Urinary bladder (tissue), 4 donors: ENCODE measurements at places on chromosomes 3 and 15. TPM values are rescaled to one million over a fixed set of nuclear protein-coding genes. Genes with fewer than 3 reads are reported as not detected.

KNG1 gene
- 0.37 TPM for polyA plus RNA-seq

MESP2 gene
- polyA plus RNA-seq = 0.10 TPM

DPPA2 gene
- not detected for polyA plus RNA-seq

SAMD7 gene
- polyA plus RNA-seq = not detected

REC114 gene
- not detected for polyA plus RNA-seq

DPP8 gene
- 23.7 TPM for polyA plus RNA-seq

APBA2 gene
- 4.2 TPM for polyA plus RNA-seq

CMC1 gene
- polyA plus RNA-seq = 34.3 TPM

NEIL1 gene
- polyA plus RNA-seq = 21.3 TPM

SLC38A3 gene
- 0.14 TPM for polyA plus RNA-seq

MRPS11 gene
- 38.7 TPM for polyA plus RNA-seq

SCAANT1 gene
- polyA plus RNA-seq = not detected

ULK3 gene
- 25.1 TPM for polyA plus RNA-seq

ANO10 gene
- 25.1 TPM for polyA plus RNA-seq

LARP6 gene
- polyA plus RNA-seq = 16.7 TPM

PCSK6 gene
- polyA plus RNA-seq = 2.5 TPM

TIPARP gene
- 26.9 TPM for polyA plus RNA-seq

ZNF770 gene
- polyA plus RNA-seq = 17.3 TPM

TIGIT gene
- 0.18 TPM for polyA plus RNA-seq

C3orf85 gene
- polyA plus RNA-seq = not detected

CTXN2 gene
- 0.06 TPM for polyA plus RNA-seq

CFAP91 gene
- 1.4 TPM for polyA plus RNA-seq

LRRC15 gene
- 0.08 TPM for polyA plus RNA-seq

SLC22A13 gene
- not detected for polyA plus RNA-seq

DNAH12 gene
- polyA plus RNA-seq = 0.01 TPM

ARHGAP31 gene
- polyA plus RNA-seq = 10.3 TPM

RAB27A gene
- 30.8 TPM for polyA plus RNA-seq

SMCO1 gene
- not detected for polyA plus RNA-seq

C3orf20 gene
- polyA plus RNA-seq = not detected

GCNT3 gene
- 0.04 TPM for polyA plus RNA-seq

P2RY14 gene
- 4.7 TPM for polyA plus RNA-seq

CAV3 gene
- 0.19 TPM for polyA plus RNA-seq

YEATS2 gene
- polyA plus RNA-seq = 13.4 TPM

EFCAB12 gene
- 0.10 TPM for polyA plus RNA-seq

COL6A5 gene
- polyA plus RNA-seq = 5.0 TPM

ZIC4 gene
- polyA plus RNA-seq = not detected

KBTBD13 gene
- polyA plus RNA-seq = 0.19 TPM

TLR9 gene
- 0.33 TPM for polyA plus RNA-seq

NOX5 gene
- polyA plus RNA-seq = 0.19 TPM
